ENCODE measurements at places on chromosomes 7 and 10.

- DNase-seq: no peak
Observed at GRCh38 chr10:117694190-117694589, 151.6 kb downstream of the EMX2 start.

DNA sequence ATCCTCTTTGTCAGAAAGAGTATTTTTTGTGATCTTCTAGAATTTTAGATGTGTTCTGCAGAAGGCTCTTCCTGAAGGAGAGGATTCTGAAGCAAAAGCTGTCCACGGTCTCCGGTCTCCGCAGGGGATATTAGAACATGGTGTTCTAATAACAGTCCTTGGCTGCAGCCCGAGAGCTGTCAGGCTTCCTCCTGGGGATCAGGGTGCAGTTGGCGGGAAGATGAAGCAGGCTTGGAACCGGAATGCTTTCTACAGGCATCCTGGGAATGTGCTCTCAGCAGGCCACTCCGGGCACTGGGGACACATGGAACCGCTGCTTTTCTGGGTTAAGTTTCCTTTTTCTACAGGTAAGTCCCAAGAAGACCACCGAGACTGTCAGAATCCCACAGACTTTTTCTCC lies 118.6 kb upstream of the PARD3 start:
- DNase-seq: no peak

- no peak for DNase-seq
Observed at GRCh38 chr7:2638224-2638991, 6.6 kb downstream of the TTYH3 start.

GRCh38 chr7:79401254-79401653 lies 52.2 kb downstream of the MAGI2 start:
- no peak for DNase-seq

- no peak for DNase-seq
Observed at GRCh38 chr10:133245439-133246235, 8.0 kb downstream of the VENTX start.

DNA sequence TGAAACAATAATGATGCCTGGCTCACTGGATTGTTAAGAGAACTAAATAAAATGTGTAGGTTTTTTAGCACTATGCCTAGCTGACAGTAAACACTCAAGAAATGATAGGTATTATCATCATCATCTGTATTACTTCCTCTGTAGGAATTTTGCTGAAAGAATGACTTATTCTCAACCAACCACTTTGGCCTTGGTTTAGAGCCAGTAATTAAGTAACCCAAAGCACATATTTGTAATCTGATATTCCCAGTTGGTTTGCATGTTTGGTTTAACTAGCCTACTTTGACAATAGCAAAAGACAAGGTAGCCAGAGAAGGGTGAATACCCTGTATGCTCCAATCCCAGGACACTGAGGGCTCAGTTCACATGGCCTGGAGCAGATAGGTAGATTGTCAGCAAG lies 34.4 kb downstream of the BCAP29 start:
- DNase-seq: no peak

GRCh38 chr7:114008696-114009095 lies 89.9 kb upstream of the PPP1R3A start:
- DNase-seq: no peak

All from stimulated activated CD4-positive, alpha-beta T cell treated with anti-CD3 and anti-CD28 coated beads, Interleukin-15, amount 100 ng/mL, for 1 hour (primary cell).